ENCODE measurements at places on chromosomes 6 and 20.

DNA sequence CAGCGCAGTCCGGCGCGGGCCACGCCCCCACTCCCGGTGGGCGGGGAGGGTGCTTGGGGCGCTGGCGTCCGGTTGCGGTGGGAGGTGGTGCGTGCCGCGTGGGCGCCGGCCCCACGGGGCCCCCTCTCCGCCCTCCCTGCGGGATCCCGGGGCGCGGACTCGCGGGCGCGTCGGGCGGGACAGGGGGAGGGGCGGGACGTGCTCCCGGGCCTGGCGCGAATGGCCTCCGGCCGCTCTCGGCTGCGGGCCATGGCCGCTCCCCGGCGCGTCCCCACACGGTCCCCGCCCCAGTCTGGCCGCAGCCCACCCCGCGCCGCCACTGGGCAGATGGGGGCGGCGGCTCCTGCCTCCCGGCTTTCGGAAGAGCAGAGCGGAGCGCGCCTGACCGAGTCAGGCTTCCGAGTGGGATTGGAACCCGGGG is 771 bp upstream of the PPP1R3G start:
- no peak for DNase-seq

DNA sequence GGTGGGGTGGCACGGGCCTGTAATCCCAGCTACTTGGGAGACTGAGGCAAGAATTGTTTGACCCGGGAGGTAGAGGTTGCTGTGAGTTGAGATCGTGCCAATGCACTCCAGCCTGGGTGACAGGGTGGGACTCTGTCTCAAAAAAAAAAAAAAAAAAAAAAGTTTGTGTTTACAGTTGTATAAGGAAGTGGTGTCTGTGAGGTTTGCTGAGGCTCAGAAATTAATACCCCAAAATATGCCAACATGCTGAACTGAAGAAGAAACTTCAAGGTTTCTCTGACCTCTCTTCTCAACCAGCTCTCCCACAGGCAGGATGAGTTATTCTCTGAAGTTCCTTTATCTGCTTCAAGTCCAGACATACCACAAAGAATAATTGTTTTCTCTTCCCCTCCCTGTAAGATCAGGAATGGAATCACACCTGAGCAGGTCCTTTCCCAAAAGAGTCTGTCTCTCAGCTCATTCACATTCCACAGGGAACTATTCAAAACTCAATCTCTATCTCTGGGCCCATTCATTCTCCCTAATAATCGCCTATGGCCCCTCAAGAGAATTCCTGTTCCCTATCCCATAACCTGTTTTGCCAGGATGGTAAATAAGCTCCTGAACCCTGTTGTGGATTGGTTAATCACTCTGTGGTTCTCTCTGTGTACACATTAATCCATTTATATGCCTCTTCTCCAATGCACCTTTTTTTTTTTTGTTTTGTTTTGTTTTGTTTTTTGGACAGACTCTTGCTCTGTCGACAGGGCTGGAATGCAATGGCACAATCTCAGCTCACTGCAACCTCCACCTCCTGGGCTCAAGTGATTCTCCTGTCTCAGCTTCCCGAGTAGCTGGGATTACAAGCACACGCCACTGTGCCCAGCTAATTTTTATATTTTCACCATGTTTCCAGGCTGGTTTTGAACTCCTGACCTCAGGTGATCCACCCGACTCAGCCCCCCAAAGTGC is 17.4 kb upstream of the KIFC1 start:
- no peak for DNase-seq

- DNase-seq: no peak
Measured at GRCh38 chr6:132234356-132234755, 166.9 kb downstream of the MOXD1 start.

DNA sequence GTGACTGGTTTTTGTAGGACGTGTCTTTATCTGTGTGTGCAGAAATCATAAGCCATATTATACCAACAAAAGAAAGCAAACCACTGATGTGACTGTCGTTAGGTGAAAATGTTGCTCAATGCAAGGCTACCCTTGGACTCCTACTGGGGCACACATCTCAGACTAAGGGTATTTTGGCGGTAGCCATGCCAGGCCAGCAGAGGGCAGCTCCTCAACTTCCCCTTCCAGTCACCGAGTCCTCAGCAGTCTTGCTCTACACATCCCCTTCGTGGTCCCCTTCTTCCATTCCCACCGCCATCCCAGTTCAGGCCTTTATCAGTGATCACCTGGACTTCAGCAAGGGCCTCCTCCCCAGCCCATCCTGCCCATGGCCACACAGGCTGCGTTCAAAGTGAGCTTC is 113.7 kb upstream of the GGTLC1 start:
- DNase-seq: no peak

- DNase-seq: peak; percentile 73
Measured at GRCh38 chr20:53623454-53624211, 30.0 kb upstream of the ZNF217 start.

GRCh38 chr6:33850869-33851541 is 47.2 kb upstream of the MLN start:
- DNase-seq: no peak

DNA sequence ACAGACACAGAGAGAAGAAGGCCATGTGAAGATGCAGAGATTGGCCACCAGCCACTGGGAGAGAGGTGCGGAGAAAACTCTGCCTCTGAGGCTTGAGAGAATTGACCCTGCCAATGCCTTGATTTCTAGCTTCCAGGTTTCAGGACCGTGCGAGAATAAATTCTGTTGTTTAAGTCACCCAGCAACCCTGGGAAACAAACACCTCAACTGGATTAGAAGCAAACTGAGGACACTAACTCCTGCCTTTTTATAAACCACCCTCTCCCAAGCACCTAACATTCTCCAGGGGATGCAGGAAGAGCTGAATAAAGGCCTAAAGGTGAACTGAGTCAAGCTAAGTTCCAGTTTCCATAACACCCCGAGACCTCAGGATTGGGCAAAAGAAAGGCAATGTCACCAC is 136.1 kb downstream of the ANKRD60 start:
- no peak for DNase-seq

DNA sequence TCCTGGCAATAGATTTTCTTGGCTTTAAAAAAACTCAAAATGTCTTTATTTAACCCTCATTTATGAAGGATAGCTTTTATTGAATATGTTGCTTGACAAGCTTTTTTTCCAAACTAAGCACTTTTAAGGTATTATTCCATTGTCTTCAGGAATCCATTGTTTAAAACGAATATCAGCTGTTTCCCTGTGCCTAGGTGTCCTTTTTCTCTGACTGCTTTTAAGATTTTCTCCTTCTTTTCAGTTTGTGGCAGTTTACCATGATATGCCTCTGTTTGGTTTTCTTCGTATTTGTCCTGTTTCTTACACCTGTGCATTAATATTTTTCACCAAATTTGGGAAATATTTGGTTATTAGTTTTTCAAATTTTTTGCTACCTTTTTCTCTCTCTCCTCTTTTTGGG is 68.4 kb downstream of the YTHDF1 start:
- no peak for DNase-seq

GRCh38 chr6:132122176-132122575 is 171.0 kb upstream of the CCN2 start:
- DNase-seq: no peak

DNA sequence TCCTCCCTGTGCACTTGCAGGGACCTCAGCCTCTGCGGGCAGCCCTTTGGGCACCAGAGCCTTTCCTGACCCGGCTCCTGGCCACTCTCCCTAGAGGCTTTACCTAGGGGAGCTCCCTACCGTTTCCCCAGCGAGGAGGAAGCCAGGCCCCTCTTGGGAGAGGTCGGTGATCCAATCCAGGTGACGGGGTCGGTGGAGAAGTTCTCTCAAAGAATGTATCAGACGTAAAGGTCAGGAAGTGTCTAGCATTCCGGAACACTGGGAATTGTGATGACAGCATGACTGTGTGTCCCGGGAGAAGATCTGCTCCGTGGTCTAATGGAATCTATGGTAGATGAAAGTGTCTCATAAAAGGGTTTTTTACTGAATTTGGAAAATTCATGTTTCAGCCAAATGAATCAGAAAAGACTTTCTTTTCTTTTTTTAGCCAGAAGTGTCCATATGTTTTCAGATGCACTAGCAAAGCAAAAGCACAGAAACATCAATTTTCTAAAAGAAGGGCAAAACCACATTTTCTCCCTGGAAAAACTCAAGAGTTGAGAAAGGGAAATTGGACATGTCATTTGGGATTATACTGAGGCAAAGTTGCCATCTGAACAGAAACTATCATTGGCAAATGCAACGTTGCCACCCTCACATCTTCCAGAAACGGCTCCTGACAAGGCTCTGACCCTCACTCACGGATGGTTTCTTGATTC is 289.4 kb downstream of the THBS2 start:
- peak; percentile 79 for DNase-seq

DNA sequence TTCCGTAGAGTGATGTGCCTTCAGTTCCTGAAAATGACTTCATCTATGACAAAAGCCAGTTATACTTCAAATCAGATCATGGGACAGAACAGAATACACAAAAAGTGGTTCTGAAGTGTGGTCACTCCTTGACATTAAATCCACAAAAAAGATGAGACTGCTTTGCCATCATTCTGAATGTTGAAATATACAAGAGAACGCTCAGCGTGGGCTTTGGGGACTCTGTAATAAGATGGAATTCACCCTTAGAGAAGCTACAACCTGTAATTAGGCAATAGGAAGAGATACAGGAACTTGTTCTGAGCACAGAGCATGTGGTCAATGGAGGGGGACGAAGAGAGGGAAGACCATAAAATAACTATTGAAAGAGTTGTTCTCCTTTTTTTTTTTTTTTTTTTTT is 184.3 kb downstream of the CARMIL1 start:
- no peak for DNase-seq

GRCh38 chr20:46683668-46683938 is 5.6 kb downstream of the TP53RK start:
- DNase-seq: no peak

GRCh38 chr6:166675736-166676135 is 48.7 kb upstream of the RPS6KA2 start:
- DNase-seq: no peak

- DNase-seq: no peak
Measured at GRCh38 chr6:17798477-17799154, 91.9 kb upstream of the NUP153 start.

GRCh38 chr6:134910593-134910935 is 39.3 kb downstream of the ALDH8A1 start:
- DNase-seq: no peak

GRCh38 chr20:37277253-37277593 is 12.2 kb upstream of the MANBAL start:
- no peak for DNase-seq

DNA sequence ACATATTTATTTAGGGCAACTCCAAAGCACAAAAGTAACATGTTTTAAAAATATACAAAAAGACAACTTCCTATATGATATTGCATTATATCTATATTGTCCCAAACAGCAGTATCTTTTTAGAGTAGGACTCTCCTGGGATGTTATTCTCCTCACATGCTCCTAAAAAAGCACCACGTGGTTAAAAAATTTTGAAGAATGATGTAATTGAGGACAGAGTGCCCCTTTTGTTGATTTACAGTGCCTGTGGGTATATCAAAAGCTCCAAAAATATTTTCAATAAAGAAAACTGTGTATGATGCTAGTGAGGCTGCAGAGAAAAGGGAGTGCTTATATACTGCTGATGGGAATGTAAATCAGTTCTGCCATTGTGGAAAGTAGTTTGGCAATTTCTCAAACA is 130.3 kb upstream of the HDAC2 start:
- DNase-seq: no peak

GRCh38 chr6:108728826-108729225 is 119.4 kb upstream of the ARMC2 start:
- no peak for DNase-seq

DNA sequence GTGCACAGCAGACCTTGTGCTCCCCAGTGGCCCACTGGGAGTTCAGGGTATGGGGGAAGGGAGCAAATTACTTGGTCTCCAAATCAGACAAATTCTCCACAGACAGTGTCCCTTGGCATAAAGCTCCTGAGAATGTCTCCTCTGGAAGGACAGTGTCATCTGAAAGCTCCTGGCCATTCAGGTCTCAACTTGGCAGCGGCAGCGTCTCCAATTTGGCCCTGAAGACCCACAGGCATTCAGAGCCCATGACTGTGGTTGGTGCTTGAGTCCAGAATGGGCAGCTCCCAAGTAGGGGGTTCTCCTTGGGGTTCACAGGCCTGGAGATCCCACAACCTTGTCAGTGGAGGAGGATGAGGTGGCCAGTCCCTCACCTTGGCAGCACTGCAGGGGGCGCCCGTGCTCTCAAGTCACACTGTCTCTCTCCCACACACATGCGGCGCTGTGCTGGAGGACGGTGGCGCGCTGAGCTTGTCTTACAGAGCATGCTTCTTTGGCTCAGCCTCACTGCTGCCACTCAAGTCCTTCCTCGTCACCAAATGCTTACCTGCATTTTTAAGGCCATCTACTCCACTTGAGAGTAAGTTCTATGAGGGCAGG is 20.7 kb downstream of the DYNLRB1 start:
- no peak for DNase-seq

GRCh38 chr6:33815854-33816253 is 12.1 kb upstream of the MLN start:
- no peak for DNase-seq

- no peak for DNase-seq
Measured at GRCh38 chr6:88513920-88514319, 347.8 kb upstream of the CNR1 start.

GRCh38 chr6:81878479-81878878 is 126.0 kb upstream of the TENT5A start:
- DNase-seq: no peak

DNA sequence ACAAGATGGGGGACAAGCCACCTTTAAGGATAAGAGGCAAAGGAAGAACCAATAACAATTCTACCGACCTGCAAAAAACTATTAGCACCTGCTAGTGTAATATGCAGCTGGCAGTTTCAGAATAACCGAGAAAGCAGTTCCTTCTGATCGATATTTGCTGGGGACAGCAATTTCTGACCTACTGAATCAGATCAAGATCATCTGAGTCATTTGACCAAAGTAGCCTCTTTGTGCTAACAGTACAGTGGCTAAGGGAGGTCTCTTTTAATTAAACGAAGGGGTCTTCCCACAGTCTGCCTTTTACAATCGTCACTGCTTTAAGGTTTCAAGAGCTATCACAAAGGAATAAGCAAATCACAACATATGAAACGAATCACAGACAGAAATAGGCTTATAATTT is 318.9 kb downstream of the BTBD9 start:
- DNase-seq: no peak

GRCh38 chr6:75612434-75612833 is 10.8 kb downstream of the SENP6 start:
- no peak for DNase-seq

DNA sequence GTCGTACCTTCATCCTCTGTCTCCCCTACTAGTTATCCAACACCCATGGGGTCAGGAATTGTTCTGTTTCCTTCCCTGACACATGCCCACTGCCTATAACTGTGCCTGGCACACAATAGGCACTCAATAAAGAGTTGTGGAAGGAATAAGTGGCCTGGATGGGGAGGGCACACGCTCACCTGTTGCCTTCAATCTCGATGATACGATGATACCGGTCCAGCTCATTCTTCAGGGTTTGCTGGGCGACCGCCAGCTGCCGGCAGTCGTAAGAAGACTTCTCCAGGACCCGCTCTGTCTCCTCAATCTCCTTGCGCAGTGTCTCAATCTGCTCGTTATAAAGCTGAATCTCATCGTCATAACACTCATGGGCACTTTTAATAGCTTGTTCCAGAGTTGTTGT is 32.5 kb downstream of the BFSP1 start:
- no peak for DNase-seq

- DNase-seq: no peak
Measured at GRCh38 chr6:43444036-43444435, 11.3 kb downstream of the DLK2 start.
